ENCODE measurements at places on chromosomes 13 and 19.

DNA sequence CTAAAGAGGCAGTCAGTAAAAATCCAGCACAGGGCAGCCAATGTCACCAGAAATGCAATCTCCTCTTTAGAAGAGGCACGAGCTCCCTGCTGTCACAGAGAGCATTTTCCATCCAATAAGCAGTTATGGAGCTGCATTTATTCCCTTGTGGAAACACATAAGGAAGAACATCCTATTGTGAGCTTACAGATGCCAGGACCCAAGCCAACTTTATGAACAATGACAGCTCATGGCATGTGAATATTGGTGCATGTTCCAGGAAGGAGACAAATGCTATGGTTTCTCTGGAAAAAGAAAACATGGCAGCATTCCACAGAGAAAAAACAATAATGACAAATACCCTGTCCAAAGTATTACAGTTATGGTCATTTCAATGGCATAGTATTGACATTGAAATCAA, 955.6 kb downstream of the UQCRFS1 start:
- DNase-seq: no peak

DNA sequence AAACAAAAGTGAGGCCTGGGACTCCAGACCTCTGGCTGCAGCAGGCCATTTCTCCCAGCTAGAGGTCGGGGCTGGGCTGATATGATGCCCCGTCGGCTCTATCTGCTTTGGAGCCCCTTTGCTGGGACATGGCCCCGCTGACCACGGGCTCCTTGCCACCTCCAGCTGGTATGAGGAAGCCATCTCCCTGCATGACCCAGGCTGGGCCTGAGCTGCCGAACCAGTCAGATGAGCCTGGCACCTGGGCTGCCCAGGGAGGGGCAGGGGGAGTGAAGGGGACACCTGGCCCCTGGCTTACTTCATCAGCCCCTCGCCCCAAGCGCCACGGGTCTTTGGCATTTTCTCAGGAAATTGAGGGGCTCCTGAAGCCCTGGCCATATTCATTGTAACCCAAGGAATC, 7.8 kb downstream of the ZSWIM4 start:
- DNase-seq: no peak

- no peak for DNase-seq
Observed at GRCh38 chr19:37931881-37932655, 25.1 kb downstream of the SIPA1L3 start.

DNA sequence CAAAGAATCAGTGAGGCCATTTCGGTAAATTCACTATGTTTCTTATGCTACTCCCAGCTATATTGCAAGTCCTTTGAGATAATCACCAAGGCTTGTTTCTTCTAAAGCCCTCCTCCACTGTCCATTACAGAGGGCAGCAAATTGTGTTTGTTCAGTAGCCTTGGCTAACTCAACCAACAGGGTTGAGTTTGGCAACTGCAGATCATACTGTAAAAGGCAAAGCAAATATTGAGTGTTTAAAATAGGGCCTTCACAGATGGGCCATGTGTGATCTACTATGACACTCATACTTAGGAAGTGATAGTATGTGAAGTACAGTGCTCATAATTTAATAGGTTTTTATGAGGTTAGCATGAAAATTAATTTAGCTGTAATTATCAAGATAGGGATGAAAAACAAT, 171.3 kb downstream of the DACH1 start:
- no peak for DNase-seq

- DNase-seq: no peak
Observed at GRCh38 chr19:38494379-38494778, 60.9 kb downstream of the RYR1 start.

GRCh38 chr19:41112728-41113290, 1.4 kb upstream of the CYP2F1 start:
- no peak for DNase-seq

- no peak for DNase-seq
Observed at GRCh38 chr19:39919976-39920375, 14.5 kb downstream of the FCGBP start.

DNA sequence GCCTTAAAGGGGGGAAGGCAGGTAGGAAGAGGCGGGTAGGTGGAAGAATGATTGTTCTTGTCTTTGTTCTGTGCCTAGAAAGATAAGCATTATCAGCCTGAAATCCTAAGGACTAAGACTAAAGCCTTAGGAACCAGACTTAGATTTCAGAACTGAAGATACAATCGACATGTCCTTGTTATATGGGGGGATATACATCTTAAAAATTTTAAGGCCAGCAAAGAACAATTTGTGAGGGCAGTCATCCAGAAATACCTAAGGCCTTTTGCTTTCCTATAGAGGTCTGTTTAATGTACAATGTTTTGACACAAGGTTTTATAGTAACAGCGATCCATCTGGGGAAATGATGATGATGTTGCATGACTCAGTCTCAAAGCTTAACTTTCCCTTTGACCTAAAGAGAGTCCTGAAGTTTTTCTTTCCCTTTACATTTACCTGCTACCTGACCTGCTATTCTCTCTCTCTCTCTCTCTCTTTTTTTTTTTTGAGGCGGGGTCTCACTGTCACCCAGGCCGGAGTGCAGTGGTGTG, 20.2 kb upstream of the CEACAM6 start:
- DNase-seq: no peak

GRCh38 chr19:45528744-45529419, 21.6 kb downstream of the VASP start:
- DNase-seq: no peak

DNA sequence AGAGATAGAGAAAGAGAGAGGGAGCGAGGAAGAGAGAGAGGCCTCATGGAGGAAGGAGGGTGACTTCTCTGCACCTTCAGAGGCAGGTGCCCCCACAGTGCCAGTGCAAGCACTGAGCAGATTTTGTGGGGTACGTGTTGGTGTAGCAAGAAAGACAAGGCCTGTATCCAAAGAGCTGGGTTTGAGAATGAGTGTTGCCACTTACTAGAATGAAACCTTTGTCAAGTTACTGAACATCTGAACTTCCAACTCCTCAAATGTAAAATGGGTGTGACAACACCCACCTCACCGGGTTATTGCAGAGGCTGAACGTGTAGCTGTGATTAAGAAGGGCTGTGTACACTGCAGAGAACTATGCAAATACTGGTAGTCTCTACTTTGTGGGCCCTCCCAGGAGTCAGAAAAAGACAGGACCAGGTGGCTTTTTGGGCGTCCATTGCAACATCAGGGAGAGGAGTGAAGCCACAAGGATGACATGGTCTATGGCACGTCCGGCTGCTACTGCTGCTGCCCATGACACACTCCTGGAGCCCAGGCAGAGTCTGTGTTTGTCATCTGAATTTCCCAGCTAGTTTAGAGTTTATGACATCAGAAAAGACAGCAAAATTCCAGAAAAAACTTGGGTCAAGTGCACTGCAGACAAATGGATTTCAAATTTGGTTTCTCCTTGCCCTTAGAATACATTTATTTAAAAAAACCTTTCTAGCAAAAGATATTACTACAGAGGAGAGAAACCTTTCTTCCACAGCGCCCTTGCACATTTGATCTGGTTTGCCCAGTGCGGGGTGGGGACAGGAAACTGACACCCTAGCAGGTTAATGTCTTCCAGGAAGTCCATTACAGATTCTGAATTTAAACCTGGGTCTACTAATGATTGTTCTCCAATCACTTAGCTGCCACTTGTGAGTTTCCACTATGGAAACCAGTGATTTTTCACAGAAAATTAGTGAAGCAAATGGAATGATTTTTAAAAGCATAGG, 54.0 kb upstream of the ATP12A start:
- no peak for DNase-seq

GRCh38 chr19:4866595-4867424, 657 bp downstream of the PLIN3 start:
- DNase-seq: peak; percentile 51

- DNase-seq: no peak
Observed at GRCh38 chr19:19342086-19343015, 21.7 kb downstream of the MAU2 start.

DNA sequence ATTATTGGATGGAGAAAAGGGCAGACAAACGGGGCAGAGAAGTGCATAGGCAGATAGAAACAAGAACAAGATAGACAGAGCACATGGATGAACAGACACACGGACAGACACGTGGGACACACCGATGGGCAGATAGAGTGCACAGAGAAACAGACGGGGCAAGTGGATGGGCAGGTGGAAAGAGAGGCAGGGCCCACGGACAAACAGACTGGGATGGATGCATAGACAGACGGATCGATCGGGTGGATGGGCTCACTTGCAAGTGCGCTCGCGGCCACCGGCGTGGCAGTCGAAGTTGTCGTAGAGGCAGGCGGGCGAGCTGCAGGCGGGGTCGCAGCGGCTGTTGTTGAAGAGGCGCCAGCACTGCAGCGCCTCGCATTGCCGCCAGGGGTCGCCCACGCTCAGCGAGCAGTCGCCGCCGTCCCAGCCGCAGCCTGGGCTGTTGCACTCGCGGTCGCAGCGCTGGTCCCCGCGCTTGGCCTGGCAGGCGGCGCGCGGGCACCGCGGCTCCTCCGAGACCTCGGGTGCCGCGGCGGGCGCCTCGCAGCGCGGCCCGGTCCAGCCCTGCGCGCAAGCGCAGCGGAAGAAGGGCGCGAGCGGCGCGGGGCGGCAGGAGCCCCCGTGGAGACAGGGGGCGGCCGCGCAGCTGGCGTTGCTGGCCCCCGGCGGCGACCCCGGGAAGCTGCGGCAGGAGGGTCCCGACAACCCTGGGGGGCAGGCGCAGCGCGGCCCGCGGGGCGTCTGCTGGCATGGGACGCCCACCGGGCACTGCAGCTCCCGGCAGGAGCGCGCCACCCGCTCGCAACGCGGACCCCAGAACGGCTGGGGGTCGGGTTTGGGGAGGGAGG, 23.3 kb downstream of the NOTCH3 start:
- DNase-seq: peak; percentile 83

DNA sequence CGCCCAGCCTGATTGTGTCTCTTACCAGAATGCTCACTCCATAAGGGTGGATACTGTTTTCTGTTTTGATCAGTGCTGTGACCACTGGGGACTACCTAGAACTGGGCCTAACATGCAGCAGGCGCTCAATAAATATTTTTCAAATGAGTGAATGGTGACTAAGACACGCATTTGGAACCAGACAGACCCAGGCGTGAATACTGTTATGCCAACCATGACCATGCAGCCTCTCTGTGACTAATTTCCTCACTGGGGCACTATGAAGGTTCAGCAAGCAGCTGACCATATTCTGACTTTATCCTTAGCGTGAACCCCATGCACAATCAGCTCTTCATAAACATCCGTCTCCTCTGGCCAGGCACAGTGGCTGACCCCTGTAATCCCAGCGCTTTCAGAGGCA, 13.0 kb upstream of the SPC24 start:
- no peak for DNase-seq

DNA sequence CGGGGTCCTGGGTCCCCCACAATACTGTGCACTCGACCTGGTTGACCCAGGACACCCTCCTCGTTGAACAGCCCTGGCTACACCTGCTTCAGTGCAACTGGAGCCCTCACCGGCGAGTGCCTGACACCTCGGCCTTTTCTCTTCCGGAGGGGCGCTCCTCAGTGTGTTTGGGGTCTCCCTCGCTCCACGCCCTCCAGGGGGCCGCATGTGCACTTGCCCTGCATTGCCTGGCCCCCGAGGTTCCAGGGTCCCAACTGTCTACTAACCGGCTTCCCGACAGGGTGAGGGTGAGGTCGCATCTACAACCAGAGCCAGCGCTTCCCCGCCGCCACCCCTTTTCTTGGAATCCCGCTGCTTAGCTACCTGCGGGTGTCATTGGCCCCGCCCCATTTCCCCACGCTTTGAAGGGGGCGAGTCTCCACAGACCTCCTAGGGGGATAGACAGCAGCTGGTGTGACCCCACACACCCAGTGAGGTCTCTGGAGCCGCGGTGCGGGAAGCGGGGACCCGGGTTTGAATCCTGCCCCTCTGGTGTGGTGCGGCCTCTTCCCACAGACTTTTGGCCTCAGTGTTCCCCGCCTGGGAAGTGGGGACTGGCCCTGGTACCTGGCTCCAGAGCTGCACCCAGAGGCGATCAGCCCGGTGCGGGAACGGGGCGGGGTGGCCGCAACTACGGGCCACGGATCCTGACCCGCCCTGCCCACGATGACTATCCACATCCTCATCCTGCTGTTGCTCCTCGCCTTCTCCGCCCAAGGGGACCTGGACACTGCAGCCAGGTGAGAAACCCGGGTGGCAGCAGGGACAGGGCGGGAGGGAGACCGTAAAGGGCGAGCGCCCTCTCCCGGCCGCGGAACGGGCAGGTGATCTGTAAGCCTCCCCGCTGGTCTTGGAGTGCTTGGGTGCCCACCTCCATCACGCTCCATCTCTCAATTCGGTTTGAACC, at the start of gene ADM5:
ADM5 (plus strand) TSS at position 462 of the 946 bp plus-strand sequence; CDS start at position 706, 244 bp downstream.
- DNase-seq: no peak

- DNase-seq: no peak
Observed at GRCh38 chr19:44723299-44723951, 24.5 kb downstream of the CEACAM16 start.

DNA sequence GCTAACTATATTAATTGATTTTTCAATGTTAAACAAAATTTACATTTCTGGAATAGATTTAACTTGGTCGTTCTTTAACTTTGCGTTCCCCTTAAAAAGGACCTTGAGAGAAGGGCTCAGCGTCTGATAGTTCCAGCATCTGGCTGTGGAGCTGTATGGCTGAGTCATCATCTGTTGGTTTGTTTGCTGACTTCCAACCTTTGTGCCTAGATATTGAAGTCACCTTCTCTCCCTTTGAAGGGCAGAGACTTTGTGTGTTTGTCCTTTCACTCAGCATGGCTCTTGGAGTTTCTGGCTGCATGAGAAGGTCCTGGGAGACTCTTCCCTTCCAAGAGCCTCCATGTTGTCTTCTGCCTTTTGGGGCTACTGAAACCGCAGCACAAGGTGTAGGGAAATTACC, 16.6 kb upstream of the IRS2 start:
- no peak for DNase-seq

- DNase-seq: no peak
Observed at GRCh38 chr19:6057651-6058517, 52.4 kb downstream of the RFX2 start.

DNA sequence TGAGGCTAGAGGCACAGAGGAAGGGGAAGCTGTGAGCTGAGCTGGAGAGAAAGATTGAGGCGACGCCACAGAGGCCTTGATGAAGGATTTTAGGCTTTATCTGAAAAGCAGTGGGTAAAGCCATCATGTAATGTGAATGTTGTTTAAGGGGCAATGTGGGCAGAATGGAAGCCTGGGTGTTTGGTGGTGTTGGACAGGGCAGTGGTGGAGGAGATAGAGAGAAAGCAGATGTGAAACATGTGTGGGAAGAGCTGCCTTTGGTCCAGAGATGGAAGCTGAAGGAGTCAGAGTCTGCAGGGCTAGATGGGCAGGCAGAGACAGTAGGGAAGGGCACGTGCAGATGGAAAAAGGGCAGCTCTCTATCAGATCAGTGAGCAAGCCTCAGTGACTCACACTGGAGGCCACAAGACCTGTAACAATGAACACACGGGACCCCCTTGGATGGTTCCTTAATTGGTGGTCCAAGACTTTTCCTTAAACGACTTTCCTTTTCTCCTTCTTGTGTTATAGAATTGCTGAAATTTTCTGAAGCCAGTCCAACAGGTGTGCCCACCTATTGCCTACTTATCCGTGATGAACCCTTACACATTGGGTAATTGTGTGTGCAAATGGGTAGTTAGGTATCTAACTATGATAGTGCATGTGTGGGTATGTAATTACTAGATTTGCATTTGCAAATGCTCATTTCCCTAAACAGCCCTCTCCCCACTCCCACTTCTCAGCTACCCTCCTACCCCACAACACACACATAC, 21.7 kb downstream of the ZNF536 start:
- DNase-seq: no peak
